ENCODE measurements at places on chromosomes 16 and 17.
A peak's percentile ranks its signal among the peaks of the same experiment; 100 is the strongest.

- DNase-seq, result no peak
Observed at GRCh38 chr17:36877771-36878170, 59.5 kb upstream of the LHX1 start.

DNA sequence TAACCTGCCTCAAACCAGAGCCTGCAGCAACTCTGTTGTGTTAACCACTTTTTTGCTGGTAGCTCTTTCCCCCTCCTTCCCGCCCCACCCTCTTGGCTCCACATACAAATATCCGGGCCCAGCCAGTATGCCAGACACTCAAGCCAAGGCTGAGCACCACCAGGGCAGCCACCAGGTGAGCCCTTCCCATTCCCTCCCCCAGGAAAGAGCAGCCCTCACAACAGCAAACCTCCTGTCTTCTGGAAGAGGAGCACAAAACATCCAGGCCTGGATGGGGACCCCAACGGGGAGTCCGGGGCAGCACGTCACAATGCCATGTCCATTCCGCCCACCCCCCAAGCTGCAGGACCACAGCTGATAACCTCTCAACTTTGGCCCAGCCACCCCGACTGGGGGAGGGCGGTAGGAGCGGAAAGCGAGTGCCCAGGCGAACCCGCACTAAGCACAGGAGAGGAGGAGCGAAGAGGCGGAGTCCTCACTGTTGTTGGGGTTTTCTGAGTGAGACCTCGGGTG lies 757 bp downstream of the ORMDL3 start:
- no peak for DNase-seq

- DNase-seq, result peak; percentile 66
Observed at GRCh38 chr16:85327731-85328675, 215.7 kb upstream of the CIBAR2 start.

- no peak for DNase-seq
Observed at GRCh38 chr17:59327981-59328290, 3.5 kb upstream of the YPEL2 start.

DNA sequence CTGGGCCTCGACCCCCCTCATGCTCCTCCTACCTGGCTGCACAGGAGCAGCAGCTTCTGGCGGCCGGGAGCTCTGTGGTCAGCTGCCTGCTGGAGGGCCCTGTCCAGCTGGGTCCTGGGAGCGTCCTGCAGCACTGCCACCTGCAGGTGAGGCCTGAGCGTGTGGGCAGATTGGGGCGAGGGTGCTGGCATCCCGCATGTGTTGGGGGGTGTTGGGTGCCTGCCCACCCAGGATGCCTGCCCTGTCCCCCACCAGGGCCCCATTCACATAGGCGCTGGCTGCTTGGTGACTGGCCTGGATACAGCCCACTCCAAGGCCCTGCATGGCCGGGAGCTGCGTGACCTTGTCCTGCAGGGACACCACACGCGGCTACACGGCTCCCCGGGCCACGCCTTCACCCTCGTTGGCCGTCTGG lies 16.5 kb downstream of the FCSK start:
- DNase-seq, result no peak

DNA sequence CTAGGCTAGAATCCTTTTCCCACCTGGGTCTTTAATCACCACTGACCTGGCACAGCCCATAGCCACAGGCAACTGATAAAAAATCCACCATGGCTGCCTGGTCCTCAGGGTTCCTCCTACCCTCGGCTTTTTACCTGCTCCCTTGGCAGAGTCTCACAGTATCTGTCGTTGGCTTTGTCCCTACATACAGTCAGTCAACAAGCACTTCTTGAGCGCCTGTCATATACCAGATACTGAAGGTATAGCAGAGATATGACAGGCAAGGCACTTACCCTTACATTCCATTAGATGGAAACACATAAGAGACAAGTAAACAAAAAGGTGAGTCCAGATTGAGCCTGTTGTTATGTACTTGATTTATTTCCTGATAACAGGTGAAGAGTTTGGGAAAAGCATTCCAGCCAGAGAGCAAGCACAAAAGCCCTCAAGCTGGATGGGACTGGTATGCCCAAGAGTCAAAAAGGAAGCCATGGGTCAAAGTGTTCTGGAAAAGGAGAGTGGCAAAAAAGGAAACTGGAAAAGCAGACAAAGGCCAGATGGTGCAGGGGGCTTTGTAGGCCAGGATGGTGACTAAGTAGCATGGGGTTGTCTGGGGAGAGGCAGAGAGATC lies 247.0 kb downstream of the CHD9NB start:
- no peak for DNase-seq

DNA sequence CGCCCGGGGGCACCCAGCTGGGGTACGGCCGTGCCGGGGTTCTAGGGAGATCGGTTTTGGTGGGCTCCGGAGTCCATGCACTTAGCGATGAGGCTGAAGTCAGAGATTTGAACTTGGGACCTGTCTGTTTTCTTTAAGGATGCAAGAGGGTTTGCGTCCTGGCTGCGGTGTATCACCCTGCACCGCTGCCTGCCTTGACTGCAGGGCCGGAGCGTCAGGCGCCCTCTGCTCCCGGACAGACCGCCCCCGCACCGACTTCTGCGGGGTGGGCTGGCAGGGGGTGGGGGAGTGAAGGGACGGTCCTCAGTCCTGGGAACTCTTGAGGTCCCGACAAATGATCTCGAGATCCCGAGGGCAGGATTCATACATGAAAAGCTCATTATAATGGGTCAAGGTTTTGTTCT lies 701 bp downstream of the PDP2 start:
- DNase-seq, result no peak

GRCh38 chr17:968812-969730 lies 10.5 kb downstream of the NXN start:
- peak; percentile 66 for DNase-seq

- DNase-seq, result no peak
Observed at GRCh38 chr17:72506773-72507172, 386.0 kb downstream of the SOX9 start.

DNA sequence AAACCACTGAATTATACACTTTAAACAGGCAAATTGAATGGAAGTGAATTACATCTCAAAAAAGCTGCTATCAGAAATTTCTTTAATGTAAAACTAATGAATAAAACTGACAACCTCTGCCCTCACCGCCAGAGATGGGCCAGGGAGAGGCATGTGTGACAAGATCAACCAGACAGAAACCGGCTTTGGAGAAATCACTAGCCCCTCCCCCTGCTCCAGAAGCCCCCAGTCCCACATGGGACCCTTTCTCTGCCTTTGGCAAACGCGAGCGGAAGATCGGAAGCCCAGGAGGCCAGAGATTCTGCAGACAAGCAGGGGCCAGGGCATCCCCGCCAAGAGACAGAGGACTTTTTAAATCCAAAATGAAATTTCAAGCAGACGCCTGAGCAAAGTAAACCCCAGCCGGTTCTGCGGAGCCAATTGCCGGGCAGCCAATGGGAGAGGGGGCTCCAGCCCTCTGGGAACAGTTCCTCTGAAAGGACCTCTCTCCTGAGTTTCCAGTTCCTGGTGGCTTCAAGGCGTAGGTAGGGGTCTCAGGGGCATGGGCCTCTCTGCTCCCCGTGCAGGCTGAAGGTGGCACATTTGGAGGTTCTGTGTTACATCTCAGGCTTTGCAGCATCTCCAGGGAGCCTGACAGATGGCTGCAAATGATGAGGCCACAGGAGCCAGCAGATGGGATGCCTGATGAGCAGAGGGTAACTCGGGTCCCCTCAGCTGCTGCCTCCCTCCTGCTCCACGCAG lies 118.1 kb downstream of the GSG1L start:
- no peak for DNase-seq

DNA sequence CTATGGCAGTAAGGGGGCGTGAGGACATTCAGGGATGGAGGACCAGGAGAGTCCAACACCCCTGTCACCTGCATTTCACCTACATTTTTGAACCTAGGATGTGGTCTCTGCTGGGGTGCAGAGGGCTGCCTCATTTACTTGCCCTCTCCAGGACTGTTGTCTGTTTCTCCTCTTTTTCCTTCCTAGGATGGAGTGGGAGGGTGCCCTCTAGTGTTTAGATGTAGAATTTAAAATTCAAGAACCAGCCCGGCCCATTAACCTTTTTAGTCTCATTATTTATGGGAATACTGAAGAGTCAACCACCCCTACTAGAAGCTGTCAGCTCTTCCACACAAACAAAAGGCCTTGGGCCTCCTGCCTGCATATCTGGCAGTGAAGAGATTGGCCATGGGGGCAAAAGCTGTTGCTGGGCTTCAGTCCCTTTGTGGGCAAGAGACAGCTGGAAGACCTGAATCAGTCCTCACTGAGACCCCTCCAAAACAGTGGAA lies 2.5 kb upstream of the STARD3 start:
- peak; percentile 18 for DNase-seq

- no peak for DNase-seq
Observed at GRCh38 chr16:51470492-51470891, 319.4 kb upstream of the SALL1 start.

- no peak for DNase-seq
Observed at GRCh38 chr17:20214794-20215193, 205.6 kb downstream of the SPECC1 start.

DNA sequence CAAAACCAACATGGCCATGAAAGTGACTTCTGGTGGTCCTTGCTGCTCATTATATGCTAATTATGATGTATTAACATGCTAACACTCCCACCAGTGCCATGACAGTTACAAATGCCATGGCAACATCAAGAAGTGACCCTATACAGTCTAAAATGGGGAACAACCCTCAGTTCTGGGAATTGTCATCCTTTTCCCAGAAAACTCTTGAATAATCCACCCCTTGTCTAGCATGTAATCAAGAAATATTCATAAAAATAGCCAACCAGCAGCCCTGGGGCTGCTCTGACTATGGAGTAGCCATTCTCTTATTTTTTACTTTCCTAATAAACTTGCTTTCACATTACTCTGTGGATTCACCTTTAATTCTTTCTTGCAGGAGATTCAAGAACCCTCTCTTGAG lies 35.9 kb downstream of the DNAJA2 start:
- DNase-seq, result no peak

DNA sequence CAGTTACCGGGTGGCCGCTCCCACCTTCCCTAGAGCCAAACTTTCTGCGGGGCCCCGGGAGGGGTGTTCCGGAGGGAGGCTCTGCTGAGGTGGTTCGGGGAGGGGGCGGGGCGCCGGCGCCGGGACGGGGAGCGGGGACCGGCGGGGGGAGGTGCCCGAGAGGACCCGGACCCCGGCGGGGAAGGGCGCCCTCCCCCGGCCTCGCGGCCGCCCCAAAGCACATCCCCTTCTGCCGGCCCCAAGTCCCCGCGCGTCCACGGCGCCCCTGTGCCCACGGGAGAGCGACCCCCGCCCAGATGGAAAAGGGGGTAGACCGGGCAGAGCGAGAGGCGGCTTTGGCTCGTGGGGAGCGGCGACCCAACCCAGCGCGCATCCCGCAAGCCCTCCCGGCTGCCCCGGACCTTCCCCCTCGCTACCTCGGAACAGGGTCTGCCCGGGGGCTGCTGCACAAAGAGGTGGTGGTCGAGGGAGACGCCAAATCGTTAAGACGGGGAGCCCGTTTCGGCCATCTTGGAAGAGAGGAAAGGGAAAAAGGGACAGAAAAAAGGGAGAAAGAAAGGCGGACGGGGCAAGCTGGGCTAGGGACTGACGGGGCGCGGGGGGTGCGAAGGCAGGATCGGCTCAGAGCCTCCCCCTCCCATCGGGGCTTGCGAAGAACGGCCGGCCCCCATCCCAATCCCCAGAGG lies 530 bp downstream of the PCGF2 start:
- DNase-seq, result no peak

DNA sequence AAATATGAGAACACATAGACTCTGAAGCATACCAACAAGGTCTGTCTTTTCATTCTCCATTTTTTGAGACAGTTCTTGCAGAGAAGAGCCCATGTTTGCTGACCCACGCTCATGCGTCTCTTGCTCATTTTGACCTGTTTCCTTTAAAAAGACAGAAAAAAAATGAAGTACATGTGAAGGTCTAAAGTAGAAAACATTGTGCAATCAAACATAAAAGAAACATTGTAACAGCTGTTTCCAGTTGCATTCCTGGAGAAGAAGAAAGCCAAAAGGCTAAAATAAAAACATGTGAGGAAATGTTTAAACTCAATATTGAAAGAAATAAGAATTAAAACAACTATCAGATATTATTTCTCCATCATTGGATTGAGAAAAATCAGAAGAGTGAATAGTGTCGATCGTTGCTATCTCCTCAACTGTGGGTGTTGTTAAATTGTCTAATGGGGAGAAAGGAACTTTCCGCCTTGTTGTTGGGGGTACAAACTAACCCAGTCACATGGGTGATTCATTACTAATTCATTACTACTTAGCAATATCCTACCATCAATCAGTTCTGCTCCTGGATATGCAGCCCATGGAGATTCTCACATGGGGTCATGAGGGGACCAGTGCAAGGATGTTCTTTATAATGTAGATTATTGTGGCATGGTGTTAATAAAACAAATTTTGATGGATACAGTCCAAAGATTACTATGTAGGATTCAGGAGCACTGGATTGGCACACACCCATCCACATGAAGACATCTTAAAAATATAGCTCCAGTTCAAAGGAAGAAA lies 9.5 kb downstream of the ABCA9 start:
- no peak for DNase-seq

- DNase-seq, result no peak
Observed at GRCh38 chr17:35001549-35001948, 21.2 kb downstream of the LIG3 start.

DNA sequence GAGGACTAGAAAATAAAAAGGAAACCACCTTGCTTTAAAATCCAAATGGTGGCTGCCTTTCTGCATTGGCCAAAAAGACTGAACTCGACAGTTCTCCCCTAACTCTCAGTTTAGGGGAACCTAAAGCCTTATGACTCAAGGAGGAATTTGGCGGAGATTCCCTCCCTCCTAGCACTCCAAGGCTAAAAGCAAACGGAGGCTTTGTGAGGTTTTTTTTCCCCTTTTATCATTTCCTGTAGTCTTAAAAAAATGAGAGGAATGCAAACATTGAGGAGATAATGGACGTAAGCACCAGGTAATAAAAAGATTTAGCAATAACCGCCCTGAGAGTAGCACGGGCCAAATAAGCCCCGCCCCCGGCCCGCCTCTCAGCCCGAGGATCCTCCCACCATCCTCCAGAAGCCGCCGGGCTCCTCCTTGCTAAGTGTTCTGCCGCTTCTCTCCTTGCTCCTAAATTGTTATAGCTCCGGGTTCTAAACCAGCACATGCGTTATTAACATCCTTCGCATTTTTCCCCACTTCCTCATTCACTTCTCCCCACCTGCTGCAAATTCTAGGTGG lies 5.8 kb upstream of the KIFC3 start:
- DNase-seq, result peak; percentile 14

GRCh38 chr17:17170346-17170985 lies 35.7 kb downstream of the PLD6 start:
- DNase-seq, result no peak

DNA sequence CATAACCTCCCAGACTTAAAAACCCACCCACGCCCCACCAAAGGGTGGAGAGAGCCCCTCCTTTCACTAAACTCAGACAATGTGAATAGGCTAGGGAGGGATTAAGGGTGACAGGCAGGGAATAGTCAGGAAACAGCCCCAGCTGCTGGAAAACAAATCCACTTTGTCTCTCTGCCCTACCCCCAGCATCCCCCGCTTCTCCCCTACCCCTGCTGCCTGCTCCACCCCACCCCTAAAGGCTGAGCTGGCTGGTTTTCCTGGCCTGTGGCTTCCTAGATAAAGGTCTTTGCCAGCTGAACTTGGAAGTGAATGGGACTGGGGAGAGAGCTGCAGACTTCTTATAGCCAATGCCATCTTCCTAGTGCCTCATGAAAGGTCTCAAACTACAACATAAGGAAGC lies 15.0 kb downstream of the CAVIN1 start:
- DNase-seq, result no peak
